ENCODE measurements at places on chromosomes 13 and 19. TPM values are rescaled to one million over a fixed set of nuclear protein-coding genes. Genes with fewer than 3 reads are reported as not detected.

GRCh38 chr13:113417836-113418721, 35.2 kb downstream of the ADPRHL1 start:
- no peak for DNase-seq

- no peak for DNase-seq
These were observed 16.5 kb upstream of the GARIN5A start for GRCh38 chr19:50493171-50493570.

DNA sequence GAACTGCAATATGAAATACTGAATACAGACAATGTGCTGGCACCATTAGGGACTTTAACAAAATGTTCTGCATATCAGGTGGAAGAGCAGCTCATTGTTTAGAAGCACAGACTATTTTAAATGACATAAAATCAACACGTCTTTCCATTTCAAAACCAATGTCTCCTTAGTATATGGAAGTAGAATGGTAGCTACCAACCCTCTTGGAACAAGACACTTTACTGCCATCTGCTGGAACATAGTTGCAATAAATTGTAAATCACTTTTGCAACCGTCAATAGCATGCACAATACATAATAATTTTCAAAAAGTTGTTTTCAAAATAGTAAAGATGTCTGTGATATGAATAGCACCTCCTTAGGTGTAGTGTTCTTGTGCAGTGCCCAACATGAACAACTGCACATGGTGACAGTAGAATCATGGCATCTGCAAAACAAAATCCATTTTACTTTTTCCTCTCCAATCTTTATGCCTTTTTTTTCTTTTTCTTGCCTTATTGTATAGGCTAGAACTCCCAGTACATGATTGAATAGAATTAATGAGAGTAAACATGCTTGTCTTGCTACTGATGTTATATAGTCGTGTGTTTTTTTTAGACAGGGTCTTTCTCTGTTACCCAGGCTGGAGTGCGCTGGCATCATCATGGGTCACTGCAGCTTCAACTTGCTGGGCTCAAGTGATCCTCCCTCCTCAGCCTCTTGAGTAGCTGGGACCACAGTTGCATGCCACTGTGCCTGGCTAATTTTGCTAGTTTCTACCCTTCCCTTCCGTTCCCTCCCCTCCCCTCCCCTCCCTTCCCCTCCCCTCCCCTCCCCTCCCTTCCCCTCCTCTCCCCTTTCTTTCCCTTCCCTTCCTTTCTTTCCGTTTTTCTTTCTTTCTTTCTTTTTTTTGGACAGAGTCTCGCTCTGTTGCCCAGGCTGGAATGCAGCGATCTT, 7.8 kb upstream of the LYPD5 start:
- DNase-seq = peak; percentile 44

Gene ARRDC5
- total RNA-seq = not detected

- no peak for DNase-seq
These were observed 170.1 kb downstream of the OLFM4 start for GRCh38 chr13:53198736-53199135.

DNA sequence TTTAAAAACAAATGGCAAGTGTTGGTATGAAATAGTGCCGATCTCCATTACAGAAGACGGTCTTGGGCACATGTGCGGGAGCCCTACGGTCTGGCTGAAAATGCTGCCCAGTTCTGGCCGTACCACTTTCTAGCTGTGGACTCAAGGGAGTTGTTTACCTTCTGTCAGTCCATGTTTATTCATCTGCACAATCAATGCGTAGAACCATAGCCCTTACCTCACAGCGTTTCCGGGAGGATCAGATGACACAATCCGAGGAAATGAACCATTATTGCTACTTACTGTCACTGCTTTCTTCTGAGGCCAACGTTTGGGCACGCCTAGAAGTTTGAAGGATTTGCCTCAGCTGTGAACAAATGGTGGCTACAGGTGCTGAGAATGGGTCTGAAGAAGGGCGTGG, 31.2 kb downstream of the GADD45B start:
- DNase-seq = peak; percentile 45

- peak; percentile 9 for DNase-seq
These were observed 171.4 kb downstream of the OXGR1 start for GRCh38 chr13:96822895-96823294.

DNA sequence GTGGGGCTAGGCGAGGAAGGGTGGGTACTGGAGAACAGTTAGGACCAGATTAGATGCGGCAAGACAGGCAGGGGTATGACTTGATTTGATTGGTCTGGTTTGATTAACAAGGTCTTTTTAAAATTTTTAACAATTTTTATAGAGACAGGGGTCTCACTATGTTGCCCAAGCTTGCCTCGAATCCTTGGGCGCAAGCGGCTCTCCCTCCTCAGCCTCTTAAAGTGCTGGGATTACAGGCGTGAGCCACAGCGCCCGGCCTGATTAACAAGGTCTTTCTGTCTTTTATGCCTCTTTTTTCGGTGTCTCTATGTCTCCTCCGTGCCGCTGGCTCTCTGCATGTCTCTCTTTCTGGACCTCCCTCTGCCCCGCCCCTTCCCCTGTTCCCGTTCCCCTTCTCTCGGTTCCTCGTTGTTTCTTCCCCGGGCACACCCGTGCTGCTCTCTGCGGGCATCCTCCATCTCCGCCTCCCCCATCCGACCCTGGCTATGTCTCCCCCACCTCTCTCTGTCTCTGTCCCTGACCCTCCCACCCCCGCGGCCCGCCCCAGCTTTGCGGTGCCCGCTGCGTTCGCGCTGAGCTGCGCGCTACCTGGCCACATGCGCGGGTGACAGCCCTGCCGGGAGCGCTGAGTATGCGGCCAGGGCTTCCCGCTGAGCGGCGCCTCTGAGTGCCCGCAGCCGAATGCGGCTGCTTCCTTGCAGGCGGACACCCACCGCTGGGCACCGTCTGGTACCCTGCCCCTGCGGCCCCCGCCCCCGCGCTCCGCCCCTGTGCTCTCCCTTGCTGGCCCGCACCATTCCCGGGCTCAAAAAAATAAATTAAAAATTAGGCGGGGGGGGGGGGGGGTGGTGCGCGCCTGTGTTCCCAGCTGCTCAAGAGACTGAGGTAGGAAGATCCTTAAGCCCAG, 8.1 kb upstream of the SDHAF1 start:
- peak; percentile 30 for DNase-seq

Gene KLHL1
- not detected for total RNA-seq

DNA sequence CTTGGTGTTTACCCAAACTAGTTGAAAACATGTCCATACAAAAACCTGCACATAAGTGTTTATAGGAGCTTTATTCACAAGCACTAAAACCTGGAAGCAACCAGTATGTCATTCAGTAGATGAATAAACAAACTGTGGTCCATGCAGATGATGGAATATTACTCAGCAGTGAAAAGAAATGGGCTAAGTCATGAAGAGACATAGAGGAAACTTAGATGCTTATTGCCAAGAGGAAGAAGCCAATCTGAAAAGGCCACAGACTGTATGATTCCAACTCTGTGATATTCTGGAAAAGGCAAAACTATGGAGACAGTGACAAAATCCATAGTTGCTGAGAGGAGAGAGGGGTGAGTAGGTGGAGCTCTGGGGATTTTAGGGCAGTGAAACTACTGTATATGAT, 38.8 kb upstream of the MCF2L start:
- no peak for DNase-seq

GRCh38 chr13:43246382-43246781, 223.0 kb downstream of the DNAJC15 start:
- no peak for DNase-seq

GRCh38 chr13:44989941-44990340, 603 bp downstream of the GPALPP1 start:
- peak; percentile 5 for DNase-seq

DNA sequence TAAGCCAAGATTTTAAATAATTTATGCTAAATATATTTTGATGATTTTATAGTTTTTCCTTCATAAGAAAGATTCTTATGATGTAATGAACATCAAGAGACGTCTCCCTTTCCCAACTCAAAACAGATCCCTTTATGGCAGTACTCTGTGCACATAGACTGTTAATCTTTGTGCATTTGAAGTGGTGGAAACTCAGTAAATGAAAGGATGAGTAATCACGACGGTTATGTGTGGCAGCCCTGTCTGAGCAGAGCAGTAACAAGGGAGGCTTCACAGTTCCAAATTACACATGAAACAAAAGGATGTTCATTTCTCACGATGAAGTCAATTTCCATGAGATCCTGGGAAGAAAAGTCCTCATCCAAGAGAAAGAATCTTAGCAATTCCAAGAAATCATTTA, 498.1 kb downstream of the KLF5 start:
- no peak for DNase-seq

Gene ZGLP1
- 5.8 TPM for total RNA-seq

Gene CNN1
- 5.8 TPM for total RNA-seq

Gene TMPRSS9
- not detected for total RNA-seq

Data from K562 (cell line).